ENCODE measurements at places on chromosomes 6 and 20.

GRCh38 chr6:3400162-3400561, 56.7 kb downstream of the SLC22A23 start:
- DNase-seq, result no peak

DNA sequence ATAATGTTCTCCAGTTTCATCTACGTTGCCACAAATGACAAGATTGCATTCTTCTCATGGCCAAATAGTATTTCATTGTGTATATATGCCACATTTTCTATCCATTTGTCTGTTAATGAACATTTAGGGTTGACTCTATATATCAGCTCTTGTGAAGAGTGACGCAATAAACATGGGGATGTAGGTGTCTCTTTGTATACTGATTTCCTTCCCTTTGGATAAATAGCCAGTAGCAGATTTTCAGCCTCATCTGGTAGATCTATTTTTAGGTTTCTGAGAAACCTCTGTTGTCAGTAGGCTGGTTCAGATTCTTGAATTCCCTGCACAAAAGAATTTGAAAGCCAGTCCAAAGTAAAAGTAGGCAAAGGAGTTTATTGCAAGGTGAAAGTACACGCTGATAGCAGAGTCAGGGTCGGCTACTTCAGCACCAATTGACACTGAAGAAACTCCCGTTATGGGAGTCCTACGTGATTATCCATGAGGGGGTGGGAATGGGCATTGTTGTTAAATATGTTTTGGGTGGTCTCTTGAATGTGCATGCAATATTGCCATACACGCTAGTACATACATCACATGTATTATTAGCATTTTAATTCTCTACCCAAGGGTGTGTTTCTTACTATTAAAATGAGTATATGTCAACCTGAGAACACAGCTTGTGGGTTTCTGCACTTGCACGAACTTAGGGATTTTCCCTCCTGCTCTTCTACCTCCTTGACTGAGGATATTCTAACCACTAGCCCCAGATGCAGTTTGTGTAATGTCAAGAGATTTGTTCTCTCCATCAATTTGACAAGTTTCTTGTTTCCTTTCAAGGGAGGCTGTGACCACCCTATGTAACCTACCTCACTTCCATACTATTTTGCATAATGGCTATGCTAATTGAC, 14.4 kb upstream of the SLC17A2 start:
- DNase-seq, result no peak

GRCh38 chr20:62753626-62754025, 42.6 kb upstream of the MRGBP start:
- no peak for DNase-seq

DNA sequence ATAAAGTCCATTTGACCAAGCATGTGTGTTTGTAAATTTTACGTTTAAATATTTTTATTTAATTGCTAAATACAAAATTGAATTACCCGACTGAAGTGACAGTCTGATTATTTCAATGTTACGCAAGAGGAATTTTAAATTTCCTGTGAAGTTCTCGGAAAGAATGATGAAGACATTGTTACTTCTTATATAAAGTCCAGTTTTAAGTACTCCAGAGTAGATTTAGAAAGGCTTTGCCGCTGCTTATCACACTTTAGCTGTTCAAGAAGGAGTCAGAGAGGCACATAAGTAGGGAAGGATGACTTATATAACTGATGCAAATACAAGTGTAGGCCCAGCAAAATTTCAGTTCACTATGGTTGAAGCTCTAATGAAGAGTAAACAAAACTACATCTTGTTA, 265.1 kb upstream of the CITED2 start:
- DNase-seq, result no peak

DNA sequence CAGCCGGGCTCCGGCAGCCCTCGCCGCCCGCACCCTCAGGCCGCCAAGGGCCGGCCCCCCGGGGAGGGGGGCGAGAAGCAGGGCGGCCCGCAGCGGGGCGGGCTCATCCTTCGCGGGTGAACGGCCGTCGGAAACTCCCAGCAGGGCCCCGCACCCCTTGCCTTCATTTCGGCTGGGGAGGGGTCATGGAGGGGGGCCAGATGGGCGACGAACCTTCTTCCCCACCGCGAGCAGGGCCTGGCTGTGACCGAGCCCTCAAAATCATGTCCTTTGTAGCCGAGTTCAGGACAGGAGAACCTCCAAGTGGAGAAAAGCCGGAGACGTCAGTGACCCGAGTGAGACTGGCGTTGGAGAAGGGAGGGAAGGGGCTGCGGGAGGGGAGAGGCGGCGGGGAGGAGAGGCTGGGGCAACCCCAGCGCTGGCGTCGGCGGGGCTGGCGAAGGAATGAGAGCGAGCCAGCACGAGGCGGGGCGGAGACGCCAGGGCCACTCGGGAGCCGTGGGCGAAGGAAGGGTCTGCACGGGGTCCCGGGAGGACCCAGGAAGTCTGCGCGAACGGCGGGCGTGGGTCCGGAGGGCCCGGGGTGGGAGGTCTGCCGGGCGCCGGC, 571 bp upstream of the FOXC1 start:
- no peak for DNase-seq

All from COR-L47 (cell line).